Karpas-422 (cell line): ENCODE measurements at places on chromosomes 7 and 10.

DNA sequence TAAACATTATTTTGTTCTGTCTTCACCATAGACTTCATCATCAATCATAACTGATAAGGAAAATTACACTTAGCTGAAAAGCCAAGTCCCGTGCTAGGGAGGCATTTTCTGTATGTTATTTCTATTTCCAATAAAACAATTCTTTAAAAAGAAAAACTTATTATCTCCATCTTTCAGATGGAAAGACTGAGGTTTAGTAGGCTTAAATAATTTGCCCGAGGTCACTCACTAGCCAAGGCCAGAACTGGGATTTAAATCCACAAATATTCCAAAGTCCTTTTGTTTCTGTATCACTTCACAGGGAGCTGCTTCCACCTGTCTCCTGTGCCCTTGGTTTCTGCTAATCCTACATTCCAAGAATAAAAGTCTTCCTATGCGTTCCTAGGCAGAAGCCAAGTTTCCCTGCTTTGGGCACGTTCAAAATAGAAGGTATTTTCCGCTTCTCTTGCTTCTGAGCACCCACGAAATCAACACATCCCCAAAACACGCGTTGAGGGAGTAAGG lies 732 bp downstream of the CPVL start:
- DNase-seq, result no peak

GRCh38 chr7:105000927-105001336 lies 13.1 kb upstream of the KMT2E start:
- DNase-seq, result no peak

- no peak for DNase-seq
Observed at GRCh38 chr10:73517166-73517888, 21.5 kb upstream of the PPP3CB start.

- no peak for DNase-seq
Observed at GRCh38 chr10:123117644-123118417, 17.9 kb upstream of the HMX3 start.

DNA sequence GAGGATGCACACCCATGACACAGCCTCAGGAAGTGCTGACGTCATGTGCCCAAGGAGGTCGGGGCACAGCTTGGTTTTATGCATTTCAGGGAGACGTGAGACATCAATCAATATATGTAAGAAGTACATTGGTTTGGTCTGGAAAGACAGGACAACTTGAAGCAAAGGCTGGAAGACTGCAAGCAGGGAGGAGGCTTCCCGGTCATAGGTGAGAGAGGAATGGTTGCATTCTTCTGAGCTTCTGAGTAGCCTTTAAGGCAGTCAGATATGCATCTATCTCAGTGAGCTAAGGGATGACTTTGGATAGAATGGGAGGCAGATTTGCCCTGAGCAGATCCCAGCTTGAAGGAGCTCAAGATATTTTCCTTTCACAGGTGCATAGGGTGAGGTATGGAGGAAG lies 349.5 kb downstream of the TYW1 start:
- DNase-seq, result no peak

DNA sequence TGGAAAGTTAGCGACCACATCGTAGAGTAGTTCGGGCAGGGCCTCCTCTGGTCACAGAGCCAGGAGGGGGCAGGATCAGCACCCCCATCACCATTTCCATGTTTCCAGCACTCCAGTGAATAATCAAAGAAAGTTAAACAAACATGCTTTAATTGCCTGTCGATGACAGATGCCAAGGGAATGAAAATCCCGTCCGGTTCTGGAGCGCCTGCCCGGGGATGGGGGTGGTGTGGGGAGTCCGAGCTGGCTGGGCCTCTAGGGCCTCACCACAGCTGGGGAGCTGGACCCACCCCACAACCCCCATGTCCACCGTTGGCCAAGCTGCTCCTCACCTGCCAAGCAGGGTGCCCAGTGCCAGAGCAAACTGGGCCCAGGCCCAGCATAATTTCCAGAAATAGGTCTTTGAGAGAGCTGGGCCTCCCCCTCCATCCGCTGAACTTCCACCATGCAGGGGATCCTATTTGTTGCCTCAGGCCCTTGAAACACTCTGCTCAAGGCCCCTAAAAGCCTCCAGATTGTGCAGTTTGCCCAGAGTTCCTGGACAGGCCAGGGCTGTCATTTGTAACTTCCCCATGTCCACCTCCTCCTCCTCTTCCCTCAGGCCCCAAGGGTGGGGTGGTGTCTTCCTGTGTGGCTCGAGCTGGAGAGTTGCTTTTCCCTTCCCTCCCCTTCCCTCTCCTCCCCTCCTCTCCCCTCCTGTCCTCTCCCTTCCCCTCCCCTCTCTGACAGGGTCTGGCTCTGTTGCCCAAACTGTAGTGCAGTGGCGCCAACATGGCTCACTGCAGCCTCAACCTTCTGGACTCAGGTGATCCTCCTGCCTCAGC lies 101.0 kb downstream of the MYL10 start:
- DNase-seq, result no peak

GRCh38 chr10:50512743-50513416 lies 110.9 kb downstream of the SGMS1 start:
- DNase-seq, result no peak

DNA sequence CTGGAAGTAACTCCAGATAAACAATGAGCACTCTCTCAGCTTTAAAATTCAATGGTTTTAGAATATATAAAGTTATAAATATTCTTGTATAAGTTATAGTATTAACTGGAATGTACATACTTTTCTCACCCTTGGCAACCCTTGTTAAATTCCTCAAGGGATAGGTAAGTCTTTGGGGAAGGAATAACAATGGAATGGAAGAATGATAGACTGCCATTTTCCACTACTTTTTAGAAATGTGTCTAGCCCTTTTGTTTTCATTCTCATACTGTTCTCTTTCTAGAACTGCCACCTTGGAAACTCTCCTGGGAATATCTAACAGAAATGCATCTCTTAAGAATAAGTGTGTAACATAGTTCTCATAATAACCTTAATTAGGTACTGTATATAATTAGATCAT lies 8.3 kb downstream of the KIF5B start:
- no peak for DNase-seq

GRCh38 chr7:80054356-80054755 lies 80.3 kb upstream of the GNAI1 start:
- DNase-seq, result no peak

- DNase-seq, result no peak
Observed at GRCh38 chr7:118288098-118288497, 63.6 kb downstream of the ANKRD7 start.

DNA sequence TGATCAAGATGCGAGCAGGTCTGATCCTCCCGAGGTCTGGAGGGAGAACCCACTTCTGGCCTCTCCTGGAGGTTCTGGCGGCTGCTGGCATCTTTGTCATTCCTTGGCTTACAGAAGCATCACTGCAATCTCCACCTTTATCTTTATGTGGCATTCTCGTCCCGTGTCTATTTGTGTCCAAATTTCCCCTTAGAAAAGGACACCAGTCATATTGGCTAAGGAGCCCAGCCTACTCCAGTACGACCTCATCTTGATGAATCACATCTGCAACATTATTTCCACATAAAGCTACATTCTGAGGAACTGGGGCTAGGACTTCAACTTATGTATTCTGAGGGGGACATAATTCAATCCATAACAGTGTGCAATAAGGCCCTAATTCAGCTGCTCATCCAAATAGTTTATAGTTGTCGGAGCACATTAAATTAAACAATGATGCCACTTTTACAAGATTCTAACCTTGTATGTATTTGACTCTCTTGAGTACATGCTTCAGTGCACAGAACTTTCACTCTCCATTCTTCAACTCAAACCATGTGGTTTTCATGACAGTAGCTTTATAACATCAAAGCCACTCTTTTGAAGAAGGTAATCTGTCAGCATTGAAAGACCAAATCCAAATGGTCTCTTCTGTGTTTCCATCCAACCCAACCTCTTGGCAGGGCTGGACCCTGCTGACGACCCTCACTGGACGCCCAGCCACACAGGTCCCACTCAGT lies 86.2 kb upstream of the DDC start:
- no peak for DNase-seq

GRCh38 chr7:85023066-85023712 lies 163.7 kb downstream of the SEMA3D start:
- DNase-seq, result peak; percentile 76

GRCh38 chr10:72260976-72261783 lies 12.5 kb upstream of the DDIT4 start:
- DNase-seq, result no peak

DNA sequence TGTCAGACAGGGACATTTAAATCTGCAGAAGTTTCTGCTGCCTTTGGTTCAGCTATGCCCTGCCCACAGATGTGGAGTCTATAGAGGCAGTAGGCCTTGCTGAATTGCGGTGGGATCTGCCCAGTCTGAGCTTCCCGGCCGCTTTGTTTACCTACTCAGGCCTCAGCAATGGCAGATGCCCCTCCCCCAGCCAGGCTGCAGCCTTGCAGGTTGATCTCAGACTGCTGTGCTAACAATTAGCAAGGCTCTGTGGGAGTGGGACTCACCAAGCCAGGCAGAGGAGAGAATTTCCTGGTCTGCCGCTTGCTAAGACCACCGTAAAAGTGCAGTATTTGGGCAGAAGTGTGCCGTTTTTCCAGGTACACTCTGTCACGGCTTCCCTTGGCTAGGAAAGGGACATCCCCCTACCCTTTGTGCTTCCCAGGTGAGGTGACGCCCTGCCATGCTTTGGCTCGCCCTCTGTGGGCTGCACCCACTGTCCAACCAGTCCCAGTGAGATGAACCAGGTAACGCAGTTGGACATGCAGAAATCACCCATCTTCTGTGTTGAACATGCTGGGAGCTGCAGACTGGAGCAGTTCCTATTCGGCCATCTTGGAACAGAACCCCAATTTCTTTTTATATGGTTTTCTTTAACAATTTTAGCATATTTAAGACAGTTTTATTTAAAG lies 28.4 kb upstream of the VWDE start:
- no peak for DNase-seq

- DNase-seq, result no peak
Observed at GRCh38 chr10:83995738-83996331, 143.5 kb upstream of the GHITM start.

GRCh38 chr7:102463841-102464576 lies 654 bp downstream of the ALKBH4 start:
- peak; percentile 55 for DNase-seq

- DNase-seq, result peak; percentile 58
Observed at GRCh38 chr10:20855398-20856038, 41.6 kb downstream of the NEBL start.

DNA sequence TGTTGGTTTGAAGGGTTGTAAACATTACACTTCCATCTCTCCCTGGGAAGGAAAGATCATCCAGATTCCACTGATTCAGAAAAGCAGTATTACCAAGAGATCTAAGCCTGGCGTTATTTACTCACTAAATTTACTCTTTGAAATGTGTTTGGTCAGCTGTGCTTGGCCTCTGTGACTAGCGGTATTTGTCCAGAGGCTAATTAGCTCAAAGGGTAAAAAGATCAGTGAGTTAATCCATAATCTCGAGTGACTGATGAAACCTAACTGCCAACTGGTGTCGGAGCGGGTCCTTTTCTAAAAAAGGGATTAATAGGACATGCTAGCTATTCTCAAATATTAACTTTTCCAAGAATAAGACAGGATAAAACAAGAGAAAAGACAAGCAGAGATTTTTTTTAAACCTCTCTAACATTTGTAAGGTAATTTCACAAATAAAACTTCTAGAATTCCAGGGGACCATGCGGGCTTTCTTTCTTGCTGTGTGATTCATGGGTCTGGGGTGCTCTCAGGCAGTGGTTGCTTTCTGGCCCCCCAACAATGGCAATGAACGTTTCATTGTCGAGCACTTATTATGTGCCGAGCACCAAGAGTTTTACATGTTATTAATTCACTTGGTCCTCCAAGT lies 247.3 kb upstream of the AOAH start:
- no peak for DNase-seq

DNA sequence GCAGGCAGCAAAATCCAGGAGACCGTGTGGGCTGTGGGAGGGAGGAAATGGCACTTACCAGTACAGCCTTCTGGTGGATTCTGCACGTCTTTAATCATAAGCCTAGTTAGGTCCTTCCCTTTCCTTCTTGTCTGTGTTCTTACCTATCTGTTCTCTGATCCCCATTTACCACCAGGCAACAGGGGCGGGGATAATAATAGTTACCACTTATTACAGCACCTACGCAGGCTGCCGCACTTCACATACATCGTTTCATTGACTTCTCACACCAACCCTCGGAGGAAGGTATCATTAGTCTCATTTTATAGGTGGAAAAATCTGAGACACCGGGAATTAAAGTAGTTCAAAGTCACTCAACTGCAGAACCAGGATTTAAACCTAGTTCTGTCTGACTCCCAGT lies 4.5 kb upstream of the EPHA1 start:
- no peak for DNase-seq

DNA sequence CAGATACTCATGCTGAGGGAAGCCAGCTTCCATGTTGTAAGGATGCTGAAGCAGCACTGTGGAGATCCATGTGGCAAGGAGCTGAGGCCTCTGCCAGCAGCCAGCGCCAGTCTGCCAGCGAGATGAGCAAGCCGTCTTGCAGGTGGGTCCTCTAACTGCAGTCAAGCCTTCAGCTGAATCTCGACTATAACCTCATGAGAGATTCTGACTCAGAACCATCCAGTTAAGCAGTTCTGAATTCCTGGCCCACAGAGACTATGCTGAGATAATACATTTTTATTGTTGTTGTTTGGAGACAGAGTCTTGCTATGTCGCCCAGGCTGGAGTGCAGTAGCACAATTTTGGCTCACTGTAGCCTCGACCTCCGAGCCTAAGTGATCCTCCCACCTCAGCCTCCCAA lies 105.6 kb downstream of the SH3PXD2A start:
- no peak for DNase-seq

DNA sequence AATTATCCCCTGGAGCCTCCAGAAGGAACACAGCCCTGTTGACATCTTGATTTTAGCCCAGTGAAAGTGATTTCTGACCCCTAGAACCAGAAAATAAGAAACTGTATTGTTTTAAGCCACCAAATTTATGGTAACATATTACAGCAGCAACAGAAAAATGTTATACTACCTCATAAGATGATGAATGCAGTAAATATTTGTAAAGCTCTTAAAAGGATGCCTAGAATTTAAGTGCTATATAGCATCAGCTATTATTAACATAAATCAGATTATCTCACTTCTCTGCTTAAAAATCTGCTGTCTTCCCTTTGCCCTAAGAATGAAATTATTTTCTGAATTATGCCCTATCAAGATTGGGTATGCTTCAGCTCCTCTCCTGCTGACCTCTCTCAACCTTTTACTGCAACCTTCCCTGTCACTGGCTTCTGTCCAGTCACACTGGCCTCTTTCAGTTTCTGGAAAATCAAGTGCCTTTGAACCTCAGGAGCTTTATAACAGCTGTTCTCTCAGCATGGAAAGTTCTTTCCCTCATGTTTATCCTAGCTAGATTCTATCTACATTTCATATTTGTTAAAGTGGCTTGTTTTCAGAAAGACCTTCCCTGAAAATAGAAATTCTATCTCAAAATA lies 78.9 kb downstream of the GPR37 start:
- DNase-seq, result no peak

DNA sequence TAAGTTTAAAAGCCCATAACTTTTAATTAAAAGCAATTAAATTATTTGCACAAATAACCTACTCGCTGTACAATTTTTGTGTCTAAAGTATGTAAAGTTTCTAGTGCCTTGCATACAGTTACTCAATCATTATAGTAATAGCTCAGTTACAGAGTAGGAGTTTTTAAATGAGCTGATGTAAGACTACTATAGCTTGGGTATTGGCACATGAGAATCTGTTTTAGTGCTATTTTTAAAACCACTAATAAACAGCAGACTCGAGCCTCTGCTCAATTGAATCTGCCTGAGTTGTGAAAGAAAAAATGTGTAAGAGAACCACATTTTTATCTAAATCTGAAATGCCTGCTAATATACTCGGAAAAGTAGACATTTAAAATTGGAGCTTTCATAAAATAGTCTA lies 31.1 kb downstream of the CTNNA3 start:
- DNase-seq, result no peak

GRCh38 chr10:60796481-60796880 lies 18.2 kb downstream of the CDK1 start:
- DNase-seq, result no peak

- DNase-seq, result peak; percentile 55
Observed at GRCh38 chr10:124717911-124718741, 26.1 kb downstream of the FAM53B start.
